ENCODE measurements at places on chromosomes 2 and 18.

DNA sequence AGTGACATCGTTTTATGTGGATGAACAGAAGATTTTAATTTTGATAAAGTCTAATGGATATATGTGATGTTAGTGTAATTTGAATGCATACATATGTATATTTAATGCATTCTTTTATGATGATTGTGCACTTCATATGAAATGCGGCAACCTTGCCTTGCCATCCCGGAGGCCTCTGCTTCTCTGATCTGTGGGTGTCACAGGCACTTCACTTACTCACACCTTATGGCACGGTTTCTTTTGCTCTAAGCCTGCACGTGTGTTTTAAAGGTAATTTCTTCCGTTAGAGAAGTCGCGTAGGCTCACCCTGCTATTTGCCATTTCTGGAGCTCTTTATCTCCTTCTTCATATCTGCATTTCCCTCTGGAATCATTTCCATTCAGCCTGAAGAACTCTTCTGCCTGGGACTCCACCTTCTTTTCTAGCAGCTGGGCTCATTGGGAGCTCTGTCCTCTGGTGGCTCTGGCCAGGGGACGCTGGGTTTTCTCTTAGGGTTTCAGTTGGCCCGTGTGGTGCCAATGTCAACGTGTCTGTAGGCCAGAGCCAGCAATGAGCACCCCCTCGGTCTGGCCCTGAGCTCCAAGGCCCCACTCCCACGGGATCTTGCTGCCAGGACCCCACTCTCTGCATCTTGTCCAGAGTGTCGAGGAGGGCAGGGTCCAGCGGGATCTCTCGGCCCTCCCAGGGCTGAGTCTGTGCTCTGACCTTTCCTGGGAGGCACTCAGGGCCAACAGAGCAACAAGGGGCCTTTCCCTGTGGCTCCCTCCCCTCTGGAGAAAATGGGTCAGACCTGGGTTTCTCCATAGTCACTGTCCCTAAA lies 97.3 kb downstream of the RTP5 start:
- no peak for DNase-seq

DNA sequence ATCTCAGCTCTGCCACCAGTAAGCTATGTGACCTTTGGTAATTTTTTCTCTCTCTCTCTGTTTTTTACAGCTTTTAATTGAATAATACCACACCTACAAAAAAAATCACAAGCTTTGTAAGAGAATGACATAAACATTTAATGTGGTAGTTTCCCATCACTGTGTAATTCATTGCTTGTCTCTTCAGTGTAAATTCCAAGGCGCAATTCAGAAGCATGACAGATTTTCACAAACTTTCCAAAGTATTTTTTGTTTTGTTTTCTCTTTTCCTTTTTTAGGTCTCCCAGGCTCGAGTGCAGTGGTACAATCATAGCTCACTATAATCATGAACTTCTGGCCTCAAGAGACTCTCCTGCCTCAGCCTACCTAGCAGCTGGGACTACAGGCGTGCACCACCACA lies 25.0 kb upstream of the PPM1B start:
- DNase-seq: no peak

GRCh38 chr2:160368988-160369930 lies 124.3 kb downstream of the RBMS1 start:
- DNase-seq: no peak

DNA sequence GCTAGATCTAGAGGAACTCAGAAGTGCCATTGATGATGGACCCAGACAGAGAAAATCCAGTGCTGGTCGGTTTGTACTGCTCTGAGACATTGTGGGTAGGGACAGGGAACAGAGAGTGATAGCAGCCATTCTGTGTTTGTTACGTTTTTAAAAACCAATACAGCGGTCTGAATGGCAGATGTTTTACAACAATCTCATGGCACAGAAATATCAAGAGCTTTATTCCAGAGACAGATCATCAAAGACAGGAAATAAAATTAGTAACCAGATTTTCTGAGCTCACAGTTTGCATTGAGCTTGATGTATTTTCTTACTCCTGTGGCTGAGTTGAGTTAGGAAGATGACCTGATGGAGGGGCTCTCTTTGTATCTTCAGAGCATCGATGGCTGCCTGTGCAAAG lies 114.9 kb upstream of the BCL2L11 start:
- no peak for DNase-seq

DNA sequence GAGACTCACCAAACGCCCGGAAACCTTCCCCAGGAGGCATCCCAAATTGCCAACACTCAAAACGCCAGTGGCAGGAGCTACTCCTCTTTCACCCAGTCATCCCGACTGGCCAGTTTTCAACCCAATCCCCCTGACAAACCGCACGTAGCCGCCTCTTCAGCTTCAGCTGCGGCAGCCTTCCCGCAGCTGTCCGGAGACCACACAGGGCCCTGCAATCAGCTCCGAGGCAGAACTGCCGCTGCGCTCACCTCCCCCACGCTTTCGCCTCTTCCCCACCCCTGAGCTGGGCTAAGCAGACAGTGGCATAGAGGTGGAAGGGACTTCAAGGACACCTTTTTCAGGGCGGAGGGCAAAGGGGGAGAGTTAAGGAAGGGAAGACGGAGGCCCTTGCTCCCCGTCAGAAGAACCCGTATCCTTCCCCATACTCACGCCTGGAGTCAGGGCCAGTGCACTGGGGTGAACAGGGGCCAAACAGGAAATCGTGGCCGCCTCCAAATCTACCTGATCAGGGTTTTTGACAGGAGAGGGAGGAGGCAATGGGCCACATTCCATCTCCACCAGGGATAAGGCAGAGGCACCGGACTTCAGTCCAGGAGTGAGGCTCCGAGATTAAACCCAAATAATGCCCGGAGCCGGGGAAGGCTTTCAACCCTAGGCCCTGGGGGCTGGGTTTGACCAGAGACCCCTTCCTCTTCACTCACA lies 16.9 kb downstream of the CYP26B1 start:
- DNase-seq: no peak

DNA sequence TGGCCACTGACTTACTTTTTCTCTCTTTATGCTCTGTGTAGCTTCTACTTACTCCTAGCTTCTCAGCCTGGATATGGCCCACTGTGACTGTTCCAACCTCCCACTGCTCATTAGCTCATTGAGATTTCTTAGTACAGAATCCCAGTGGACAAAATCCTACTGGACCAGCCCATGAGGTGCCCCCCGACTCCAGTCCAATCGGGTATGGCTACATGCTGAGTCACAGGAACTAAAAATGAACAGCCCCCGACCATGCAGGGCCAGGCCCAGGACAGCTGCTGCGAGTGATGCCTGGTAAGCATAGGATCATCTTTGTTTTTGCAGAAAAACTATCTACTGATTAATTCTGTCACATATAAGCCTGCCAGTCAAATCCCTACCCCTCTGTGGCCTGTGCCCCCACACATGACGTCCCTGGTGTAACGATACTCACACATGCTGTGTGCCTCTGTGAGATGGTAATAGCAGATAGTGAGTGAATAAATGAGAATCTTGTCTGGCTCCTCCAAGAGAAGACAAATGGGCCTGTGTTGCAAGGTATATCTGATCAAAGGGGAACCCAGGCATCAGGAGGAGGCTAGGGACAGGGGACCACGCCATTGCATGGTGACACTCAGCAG lies 85.9 kb upstream of the KLF7 start:
- DNase-seq: no peak

DNA sequence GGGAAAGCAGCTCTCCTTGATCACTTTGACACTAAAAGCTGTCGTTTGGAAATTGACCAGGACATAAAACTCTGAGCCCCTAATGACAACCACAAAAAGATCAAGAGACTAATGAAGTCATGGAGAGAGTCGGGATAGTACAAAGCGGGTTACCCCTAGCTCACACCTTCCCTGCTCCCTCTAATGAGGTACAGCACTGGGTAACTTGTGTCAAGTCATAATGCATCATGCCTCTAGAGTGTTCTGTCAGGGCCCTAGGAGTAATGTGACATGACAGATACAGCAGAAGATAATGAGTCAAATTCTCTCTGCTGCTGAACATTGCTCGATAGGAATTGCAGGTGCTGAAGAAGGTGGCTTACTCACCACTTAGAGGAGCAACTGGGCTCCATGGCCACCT lies 130.7 kb downstream of the AQP4 start:
- no peak for DNase-seq

- DNase-seq: no peak
Observed at GRCh38 chr2:120525056-120526046, 179.4 kb downstream of the INHBB start.

DNA sequence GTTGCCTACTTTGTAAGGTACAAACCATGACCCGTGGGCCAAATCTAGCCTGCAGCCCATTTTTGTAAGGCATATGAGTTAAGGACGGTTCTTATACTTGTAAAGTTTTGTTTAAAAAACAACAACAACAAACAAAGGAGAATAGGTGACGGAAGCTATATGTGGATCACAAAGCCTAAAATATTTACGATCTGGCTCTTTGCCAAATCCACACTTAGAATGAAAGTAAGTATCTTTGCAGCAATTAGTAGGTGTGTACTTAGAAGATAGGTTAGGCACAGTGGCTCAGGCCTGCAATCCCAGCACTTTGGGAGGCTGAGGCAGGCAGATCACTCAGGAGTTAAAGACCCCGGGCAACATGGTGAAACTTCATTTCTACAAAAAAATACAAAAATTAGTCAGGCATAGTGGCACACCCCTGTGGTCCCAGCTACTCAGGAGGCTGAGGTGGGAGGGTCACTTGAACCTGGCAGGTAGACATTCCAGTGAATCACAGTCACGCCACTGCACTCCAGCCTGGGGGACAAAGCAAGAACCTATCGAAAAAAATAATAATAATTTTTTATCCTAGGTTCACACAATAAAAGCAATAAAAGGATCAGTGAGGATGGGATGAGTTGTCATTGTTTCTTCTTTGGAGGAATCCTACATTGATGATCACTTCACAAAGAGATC lies 57.8 kb upstream of the CTAGE1 start:
- DNase-seq: no peak

DNA sequence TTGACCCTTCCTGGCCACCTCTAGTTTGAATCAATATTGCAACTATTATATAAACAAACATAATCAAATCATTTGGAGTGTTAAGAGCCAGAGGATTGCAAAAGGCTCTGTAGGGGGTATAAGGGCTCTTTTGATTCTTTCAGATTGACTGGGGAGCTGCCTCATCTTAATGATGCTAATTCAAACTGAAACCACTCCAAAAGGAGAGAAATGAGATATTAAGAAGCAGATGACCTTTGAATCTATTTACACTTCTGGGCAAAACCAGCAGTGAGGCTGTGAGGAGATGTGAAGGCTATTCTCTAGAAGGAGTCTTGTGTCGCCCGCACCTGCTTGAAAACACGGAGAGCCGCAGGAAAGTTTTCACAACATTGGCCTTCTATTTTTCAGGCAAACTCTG lies 311.2 kb upstream of the CRIM1 start:
- no peak for DNase-seq

DNA sequence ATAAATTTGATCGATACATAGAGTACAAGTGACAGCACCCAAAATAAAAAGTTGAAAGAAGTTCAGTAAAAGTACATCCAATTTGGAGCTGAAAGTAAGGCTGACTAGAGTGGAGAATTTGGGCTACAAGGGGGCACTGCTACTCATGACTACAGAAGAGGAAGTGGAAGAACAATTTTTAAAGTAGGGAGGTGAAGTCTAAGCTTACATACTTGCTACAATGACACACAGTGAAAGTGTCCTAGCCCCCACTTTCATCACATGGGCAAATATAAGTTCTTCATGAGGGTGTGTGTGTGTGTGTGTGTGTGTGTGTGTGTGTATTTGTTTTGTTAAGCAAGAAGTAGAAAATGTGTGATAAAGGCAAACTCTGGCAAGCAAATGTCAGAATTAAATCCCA lies 45.7 kb downstream of the MAP3K2 start:
- no peak for DNase-seq

DNA sequence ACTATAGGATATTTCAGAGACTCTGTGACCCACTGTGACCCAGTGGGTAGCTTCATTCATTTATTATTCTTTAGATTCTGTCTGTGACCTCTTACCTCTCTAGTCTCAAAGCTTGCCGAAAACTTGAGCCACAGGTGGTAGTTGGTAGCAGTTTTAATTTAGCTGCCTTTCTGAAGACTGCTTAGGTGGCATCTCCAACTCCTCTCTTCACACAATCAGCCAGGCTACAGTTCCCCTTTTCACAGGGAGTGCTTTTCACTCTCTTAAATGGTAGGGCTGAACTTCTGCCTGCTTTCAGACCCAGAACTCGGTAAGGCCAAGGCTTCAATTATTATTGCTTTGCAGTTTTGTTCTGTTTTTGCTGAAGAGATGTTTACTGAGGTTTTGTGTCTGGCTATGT lies 349.6 kb downstream of the ARL6IP6 start:
- no peak for DNase-seq

GRCh38 chr2:105324732-105325131 lies 4.8 kb downstream of the TGFBRAP1 start:
- DNase-seq: no peak

Measured in NCI-H2081 treated with DMSO at 0.1 percent for 48 hours (cell line).